ENCODE measurements at places on chromosomes 3 and 15.

- no peak for DNase-seq
These were observed 229.1 kb upstream of the IGF1R start for GRCh38 chr15:98419173-98419780.

DNA sequence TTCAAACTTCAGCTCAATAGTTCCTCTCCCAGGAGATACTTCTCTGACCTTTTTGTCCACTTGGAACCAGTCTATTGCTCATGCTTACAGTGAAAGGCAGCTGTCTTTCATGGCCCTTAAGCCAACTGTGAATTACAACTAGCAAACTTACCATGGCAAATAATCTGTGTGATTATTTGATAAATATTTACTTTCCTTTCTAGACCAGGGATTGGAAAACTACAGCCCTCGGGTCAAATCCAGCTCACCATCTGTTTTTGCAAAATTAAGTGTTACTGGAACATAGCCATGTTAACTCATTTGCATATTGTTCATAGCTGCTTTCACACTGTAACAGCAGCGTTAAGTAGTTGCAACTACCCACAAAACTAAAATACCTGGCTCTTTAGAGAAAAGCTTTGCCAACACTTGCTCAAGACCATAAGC lies 289.1 kb upstream of the MCTP2 start:
- DNase-seq: no peak

- no peak for DNase-seq
These were observed 439.8 kb upstream of the IL12A start for GRCh38 chr3:159548675-159549335.

DNA sequence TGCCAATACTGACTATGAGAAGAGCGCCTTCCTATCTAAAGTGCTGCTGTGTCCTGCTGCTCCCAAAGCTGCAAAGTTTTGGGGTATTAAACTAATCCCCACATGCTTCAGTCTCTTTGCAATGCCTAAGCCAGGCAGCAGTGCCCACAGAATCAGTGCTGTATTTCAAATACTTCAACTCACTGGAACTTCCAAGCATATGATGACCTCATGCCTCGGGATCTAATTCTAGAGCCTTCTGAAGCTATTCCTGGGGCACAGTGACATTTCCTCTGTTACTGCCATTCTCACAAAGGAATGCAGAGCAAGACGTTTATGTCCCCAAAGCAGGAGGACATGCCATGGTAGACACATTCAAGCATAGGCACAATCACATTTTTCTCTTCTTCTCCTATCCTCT lies 78.5 kb downstream of the CD200 start:
- no peak for DNase-seq

GRCh38 chr3:33437556-33438283 lies 2.5 kb downstream of the UBP1 start:
- DNase-seq: no peak

DNA sequence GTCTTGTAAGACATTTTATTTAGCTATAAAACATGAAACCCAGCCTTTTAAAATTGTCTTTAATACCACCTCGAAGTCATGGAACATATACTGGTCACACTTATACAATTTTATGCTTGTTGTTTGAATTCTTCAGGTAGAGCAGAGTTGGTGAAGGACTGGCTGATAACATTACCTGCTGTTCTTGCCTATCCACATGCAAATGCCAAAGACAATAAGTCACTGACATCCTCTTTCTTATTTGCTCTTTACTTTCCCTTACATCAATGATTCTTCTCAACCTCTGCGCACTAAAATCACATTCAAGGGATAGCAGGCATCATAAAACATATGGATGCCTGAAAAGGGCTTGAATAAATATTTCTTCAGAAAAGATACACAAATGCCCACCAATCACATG lies 392.5 kb upstream of the ATP11B start:
- no peak for DNase-seq

DNA sequence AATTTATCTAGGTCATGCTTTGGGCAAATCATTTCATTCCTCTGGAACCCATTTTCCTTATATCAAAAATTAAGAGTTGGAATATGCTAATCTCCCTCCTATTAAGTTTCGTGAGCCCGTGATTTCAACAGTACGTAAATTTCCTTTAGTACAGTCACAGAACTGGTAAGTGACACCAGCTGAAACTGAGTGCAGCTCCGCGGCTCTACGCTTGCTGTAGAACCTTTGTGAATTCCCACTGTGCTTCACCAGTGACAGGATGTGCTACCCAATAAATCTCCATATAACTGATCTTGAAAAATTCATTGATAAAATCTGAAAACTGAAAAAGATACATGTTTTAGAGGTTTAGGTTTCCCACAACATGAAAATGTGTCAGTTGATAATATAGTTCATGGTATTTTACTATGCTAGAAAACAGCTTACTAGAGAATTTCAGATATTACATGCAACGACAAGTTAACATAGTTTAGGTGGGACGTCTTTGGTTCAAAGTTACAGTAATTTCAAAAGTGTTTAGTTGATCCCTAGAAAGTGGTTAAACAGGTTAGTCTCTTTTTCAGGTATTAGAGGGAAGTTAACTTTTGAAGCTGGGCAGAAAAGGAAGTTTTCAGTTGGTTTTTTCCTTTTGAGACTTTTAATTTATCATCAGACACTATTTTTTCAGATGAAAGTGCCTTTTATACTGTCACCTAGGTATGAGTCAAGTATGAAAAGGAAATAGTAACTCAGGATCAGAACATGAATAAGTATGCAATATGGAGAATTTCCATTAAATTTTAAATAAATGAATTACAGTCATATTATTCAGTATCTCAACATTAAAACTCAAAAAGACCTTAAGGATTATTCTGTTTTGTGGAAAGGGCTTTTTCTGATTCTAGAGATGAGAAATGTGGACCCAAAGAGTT lies 57.0 kb downstream of the PPARG start:
- DNase-seq: no peak

- DNase-seq: no peak
These were observed 133.5 kb downstream of the ZNF621 start for GRCh38 chr3:40658305-40658704.

Data from activated CD8-positive, alpha-beta memory T cell treated with anti-CD3 and anti-CD28 coated beads for 1 hour (primary cell).